ENCODE measurements at places on chromosomes 2 and 18.
A peak's percentile ranks its signal among the peaks of the same experiment; 100 is the strongest.

DNA sequence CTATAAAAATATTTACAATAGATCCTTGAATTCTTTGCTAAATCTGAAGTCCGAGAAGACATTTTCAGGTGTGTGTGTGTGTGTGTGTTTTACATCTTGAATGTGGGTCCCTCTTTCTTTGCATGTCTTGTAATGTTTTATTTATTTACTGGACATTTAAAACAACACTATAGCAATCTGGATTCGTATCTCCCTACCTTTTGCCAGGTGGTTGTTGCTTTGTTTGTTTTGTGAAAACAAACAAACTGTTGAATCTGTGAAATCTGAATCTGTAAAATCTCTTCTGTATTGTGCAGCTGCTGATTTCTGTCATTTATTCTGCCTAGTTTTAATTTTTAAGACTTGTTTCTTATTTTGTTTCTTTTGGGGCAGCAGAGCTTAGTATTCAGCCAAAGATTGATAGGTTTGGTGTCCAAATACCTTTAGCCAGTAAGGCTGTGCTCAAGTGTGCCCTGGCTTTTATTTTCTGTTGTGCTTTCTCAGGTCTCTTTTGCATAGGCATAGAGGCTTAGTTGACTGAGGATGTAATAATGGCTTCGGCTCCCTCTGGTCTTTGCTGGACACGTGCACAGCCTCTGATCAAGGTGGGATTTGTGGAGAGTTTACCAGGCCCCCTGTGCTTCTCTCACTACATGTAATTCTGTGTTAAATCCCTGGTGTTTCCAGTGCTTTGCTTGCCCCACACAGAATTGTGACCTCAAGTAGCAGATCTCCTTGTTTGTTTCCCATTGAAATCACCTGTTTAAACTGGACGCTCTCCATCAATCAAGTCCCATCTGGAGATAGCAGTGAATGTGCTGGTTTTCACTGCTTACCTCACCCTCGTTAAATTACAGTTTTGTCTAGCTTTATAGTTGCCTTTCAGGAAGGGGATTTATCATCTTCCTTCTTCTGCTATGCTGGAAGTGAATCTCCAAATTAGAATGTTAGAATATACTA is 71.1 kb downstream of the BIRC6 start:
- no peak for DNase-seq

DNA sequence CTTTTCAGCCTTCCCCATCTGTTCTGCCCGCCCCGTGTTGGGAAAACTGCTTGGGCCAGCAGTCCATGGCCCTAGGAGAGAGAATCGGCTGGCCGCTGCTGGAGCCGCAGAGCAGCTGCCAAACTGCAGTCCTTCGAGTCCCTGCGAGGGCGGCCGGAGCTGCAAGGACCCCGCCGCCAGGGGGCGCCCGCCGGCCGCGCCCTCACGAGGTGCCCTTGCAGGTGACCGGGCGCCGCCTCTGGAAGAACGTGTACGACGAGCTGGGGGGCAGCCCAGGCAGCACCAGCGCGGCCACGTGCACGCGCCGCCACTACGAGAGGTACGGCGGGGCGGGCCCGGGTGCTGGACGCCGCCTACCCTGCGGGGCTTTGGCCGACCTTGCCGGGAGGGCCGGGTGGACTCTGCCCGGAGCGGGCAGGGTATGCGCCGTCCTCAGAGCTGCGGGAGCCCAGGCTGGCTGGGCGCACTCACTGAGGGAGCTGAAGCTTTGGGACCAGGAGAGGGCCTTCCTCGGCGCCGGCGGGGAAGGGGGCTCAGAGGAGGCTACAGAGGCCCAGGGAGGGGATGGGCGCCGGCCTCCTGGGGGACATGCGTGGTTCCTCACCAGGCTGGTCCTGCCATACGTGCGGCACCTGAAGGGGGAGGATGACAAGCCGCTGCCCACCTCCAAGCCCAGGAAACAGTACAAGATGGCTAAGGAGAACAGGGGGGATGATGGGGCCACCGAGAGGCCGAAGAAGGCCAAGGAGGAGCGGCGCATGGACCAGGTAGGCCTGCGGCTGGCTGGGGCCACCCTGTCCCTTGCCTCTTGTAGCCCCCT is 13.6 kb downstream of the ARID5A start:
- DNase-seq = no peak

DNA sequence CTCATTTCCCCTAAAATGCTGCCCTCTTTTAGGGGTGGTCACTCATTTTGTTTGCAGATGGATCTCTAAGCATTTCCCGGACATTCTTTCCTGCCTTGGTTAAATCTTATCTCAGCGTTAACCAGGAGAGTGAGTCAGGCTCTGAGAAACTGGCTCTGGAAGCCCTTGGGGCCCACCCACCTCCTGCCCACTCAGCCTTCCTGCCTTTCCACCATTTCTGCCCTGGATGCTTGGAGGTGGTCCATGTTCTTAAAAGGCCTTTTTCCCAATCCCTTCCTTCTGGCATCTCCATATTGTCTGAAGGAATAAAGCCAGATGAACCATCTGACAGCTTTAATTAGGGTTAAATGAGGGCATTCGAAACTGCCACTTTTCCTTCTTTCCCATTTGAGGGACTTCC is 9.5 kb downstream of the HK2 start:
- DNase-seq = no peak

DNA sequence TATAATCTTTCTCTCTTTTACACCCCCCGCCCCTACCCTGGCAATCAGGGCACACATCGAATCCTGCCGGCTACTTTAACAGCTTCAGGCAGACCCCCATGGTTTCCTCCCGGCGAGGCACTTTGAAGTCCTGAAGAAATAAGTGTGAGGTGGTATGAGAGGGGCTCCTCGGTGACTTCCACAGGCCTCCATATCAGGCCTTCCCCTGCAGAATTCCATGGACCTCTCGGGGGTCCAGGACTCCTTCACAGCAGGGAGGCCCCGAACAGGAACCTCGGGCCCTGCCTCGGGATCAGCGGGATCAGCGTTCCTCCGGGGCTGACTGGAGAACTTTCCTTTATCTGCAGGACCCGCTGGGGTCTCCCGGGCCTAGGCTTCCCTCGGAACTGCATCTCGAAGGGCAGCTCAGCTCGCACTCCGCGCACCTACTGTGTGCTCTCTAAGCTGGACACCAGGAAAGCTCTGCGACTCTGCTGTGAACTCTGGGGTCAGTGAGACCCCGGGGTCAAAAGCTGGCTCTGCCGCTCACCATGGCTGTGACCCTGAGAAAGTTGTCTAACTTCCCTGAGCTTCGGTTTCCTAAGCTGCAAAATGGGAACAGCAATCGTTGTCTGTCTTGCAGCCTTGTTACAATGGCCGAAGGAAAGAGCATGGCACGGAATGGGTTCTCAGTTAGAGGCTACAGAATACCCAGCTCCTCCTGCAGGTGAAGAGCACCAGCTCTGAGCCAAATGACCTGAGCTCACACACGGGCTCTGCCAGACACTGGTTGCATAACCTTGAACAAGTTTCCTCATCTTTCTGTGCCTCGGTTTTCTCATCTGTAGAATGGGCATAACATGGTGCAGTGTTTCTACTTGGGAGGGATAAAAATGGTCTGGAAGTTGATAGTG is 97.4 kb upstream of the ID2 start:
- no peak for DNase-seq

GRCh38 chr2:228771315-228771714 is 499.8 kb downstream of the PID1 start:
- no peak for DNase-seq

GRCh38 chr2:172834881-172835280 is 99.2 kb downstream of the RAPGEF4 start:
- no peak for DNase-seq

GRCh38 chr2:604385-604784 is 72.8 kb downstream of the TMEM18 start:
- no peak for DNase-seq

GRCh38 chr2:136128905-136129304 is 11.0 kb upstream of the CXCR4 start:
- no peak for DNase-seq

DNA sequence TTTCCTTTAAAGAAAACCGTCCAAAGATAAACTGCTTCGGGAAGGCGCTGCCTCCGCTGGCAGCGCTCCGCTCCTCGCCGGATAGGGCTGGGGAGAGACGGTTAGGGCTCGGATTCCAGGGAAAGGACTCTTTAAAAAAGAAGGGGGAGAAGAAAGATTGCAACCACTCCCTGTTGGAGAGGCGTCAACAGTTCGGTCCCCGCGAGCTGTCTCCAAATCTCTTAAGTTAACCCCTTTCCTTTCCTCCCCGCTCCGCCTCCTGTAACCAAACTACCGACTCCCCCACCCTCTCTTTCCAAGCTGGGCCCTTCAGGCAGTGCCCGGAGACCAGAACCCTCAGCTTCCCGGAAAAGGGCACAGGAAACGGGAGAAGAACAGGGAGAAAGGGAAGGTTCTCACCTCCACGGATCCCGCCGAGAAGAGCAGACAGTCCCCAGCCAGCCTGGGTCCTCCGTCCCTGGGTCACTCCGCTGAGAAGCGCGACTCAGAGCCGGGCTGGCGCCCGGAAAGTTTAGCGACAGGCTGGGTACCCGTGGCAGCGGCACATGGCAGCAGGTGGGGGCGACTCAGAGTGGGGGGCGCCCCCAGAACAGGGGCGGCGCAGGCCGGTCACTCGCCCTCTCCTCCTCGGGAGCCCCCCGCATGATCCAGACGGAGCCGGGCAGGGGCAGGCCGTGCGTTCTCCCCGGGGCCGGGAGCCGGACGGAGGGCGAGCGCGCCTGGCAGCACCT is 675 bp downstream of the FZD5 start:
- DNase-seq = no peak

DNA sequence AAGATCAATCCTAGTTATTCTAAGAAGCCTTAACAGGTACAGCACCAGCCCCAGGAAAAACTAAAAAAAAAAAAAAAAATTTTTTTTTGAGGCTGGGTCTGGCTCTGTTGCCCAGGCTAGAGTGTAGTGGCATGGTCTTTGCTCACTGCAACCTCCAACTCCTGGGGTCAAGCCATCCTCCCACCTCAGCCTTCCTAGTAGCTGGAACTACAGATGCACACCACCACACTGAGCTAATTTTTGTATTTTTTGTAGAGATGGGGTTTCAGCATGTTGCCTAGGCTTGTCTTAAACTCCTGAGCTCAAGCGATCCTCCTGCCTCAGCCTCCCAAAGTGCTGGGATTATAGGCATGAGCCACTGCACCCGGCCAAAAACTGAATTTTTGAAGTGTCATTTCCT is 10.3 kb upstream of the ALPK2 start:
- DNase-seq = no peak

GRCh38 chr2:40394597-40394996 is 57.3 kb downstream of the SLC8A1 start:
- DNase-seq = no peak

GRCh38 chr18:12315911-12316310 is 7.9 kb downstream of the TUBB6 start:
- no peak for DNase-seq

- no peak for DNase-seq
These were observed 341.3 kb downstream of the TGIF1 start for GRCh38 chr18:3791238-3791637.

DNA sequence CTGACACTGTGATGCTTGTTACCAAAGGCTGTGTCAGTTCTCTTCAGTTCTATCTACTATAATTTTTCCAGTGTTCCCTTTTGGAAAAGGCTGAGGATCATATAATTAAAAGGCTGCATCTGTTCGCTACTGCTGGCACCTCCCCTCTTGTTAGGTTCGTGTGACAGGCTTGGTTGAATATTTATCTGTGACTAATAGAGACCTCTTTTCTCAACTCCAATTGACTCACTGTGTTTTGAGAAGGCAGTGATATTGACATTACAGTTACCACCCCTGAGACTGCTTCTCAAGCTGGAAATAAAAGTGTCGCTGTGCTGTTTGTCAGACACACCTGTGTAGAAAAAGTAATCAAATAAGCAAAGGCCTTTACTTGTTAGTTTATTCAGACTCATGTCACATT is 205.5 kb upstream of the KCNH7 start:
- no peak for DNase-seq

GRCh38 chr2:240803191-240803590 is 16.8 kb downstream of the KIF1A start:
- DNase-seq = no peak

DNA sequence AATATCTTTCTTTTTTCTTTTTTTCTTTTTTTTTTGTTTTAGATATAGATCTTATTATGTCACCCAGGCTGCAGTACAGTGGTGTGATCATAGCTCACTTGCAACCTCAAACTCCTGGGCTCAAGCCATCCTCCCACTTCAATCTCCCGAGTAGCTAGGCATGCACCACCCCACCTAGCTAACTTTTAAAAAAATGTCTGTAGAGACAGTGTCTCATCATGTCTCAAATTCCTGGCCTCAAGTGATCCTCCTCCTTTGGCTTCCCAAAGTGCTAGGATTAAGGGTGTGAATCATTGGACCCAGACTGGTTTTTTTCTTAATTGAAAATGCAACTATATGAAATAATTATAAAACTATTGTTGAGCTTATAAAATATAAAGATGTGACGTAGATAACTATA is 9.8 kb upstream of the ZCCHC2 start:
- no peak for DNase-seq

DNA sequence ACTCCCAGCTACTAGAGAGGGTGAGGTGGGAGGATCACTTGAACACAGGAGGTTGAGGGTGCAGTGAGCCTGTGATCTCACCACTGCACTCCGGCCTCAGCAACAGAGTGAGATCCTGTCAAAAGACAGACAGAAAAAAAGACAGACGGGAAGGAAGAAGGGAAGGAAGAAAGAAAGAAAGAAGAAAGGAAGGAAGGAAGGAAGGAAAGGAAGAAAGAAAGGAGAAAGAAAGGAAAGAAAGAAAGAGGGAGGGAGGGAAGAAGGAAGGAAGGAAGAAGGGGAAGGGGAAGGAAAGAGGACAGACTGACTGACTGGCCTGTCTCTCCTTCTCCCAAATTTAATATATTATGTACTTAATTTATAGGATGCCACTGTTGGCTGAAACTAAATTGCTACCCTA is 21.6 kb downstream of the SP9 start:
- no peak for DNase-seq

DNA sequence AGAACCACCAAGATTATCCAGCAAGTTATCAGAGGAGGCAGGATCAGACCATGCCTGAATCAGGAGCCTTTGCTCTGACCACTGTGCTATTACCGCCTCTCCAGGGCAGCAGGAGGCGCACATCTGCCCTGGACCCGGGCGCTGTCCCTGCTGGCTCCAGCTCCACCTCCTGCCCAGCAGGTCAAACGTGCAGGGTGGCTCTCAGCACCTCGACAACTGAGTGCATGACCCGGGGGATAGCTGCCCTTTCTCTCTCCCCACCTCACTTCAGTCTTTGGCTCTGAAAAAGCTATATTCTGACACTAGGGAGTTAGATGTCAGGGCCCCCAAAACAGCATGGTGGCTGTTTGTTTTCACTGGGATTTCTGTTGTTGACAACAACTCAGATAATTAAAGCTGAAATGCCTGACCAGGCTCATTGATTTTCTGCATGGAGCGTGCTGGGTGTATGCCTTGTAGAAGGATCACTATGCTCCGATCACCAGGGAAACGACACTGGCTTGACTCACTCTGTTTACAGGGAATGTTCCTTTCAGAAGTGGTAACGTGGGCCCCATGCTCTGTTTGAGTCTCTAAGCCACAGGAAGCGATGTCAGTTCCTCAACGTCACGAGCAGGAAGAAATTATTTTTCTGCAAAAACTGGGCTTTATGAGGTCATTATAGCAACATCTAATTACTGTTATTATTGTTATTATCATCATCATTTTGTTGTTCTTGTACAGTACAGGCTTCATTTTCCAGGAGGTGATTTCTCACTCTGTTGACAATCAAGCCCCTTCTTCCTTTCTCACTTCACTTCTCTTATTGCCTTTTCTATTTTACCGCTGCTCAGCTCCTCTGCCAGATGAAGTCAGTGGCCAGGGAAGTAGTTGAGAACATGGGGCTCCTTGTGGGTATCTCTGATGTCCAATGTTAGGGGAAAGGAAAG is 125.6 kb downstream of the PLB1 start:
- peak; percentile 53 for DNase-seq

GRCh38 chr2:46338674-46339073 is 41.5 kb downstream of the EPAS1 start:
- no peak for DNase-seq
